Activated CD4-positive, alpha-beta T cell treated with anti-CD3 and anti-CD28 coated beads for 1 hour (primary cell): ENCODE measurements at places on chromosomes 1 and 21.

GRCh38 chr1:178389441-178389840, 107.3 kb downstream of the CLEC20A start:
- DNase-seq = no peak

- DNase-seq = no peak
Observed at GRCh38 chr1:18549906-18550305, 69.2 kb downstream of the KLHDC7A start.

- no peak for DNase-seq
Observed at GRCh38 chr1:15542388-15543250, 16.0 kb downstream of the DNAJC16 start.

DNA sequence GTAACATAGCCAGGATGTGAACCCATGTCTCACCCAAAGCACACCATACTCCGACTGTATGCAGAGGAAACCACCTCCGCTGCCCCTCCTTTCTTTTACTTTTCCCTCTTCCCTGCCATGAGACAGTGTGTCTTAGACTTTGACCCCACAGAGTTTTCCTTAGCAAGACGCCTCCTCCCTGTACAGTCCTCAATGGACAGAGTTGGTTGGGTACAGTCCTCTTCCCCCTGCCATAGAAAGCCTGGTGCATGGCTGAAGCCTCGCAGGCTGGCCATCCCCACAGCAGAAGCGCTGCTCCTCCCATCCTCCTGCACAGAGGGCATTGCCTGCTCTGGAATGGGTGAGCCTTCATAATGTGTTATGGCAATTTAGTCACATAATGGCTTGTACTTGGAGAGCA, 127.9 kb downstream of the PLPP3 start:
- DNase-seq = no peak

DNA sequence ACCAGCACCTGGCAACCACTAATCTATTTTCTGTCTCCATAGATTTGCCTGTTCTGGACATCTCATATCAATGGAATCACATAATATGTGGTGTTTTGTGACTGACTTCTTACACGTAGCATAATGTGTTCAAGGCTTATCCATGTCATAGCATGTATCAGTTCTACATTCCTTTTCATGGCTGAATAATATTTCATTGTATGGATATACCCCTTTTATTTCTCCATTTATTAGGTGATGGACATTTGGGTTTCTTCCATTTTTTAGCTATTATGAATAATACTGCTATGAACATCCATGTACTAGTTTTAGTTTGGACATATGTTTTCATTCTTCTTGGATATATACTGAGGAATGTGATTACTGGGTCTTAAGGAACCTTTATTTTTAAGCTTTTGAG, 78.0 kb upstream of the OLIG2 start:
- no peak for DNase-seq

DNA sequence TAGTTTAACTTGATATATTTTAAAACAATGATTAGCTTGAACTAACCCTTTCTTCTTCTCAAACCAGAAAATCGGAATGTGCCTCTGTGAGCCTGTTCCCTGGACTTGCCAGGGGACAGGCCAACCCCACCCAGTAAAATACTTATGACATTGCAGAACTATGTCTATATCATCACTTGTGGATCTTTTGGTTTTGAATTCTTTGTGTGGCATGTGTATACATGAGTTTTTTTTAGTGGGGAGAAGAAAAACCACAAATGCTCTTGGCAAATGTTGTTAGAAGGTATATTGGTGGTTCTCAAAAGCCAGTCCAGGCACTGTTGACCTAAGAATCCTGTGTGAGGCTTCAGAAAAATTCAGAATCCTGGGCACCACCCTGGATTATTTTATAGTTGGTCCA, 347.4 kb downstream of the SIPA1L2 start:
- DNase-seq = no peak

- DNase-seq = no peak
Observed at GRCh38 chr21:44377201-44377921, 23.9 kb downstream of the TRPM2 start.

GRCh38 chr1:226948480-226948879, 8.4 kb downstream of the COQ8A start:
- DNase-seq = no peak

GRCh38 chr1:217482356-217483102, 148.4 kb downstream of the GPATCH2 start:
- DNase-seq = no peak

DNA sequence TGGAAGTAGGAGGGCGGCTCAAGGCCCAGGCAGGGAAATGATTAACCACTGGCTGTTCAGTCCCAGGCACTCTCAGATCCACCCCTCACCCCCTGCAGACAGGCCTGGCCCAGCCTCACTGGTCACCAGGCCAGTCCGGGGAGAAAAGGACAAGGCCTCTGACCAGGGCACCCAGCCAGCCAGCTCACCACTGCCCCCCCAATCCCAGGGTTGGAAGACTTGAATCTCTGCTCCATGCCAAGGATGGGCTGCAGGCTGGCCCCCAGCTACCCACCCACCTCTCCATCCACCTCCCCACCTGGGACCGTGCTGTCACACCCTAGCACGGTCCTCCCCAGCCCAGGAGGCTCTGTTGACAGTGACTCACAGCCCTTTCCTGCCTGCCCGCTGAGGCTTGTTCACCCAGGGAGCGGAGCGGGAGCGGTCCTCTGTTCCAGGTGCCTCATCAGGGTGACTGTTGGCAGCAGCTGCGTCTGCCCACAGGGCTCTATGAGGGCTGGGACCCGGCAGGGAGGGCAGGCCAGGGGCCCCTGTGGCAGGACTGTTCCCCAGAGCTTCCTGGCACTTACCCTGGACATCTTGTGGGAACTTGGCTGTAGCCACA, 2.2 kb downstream of the LAD1 start:
- DNase-seq = no peak

- DNase-seq = no peak
Observed at GRCh38 chr21:44071359-44072104, 35.7 kb upstream of the PWP2 start.

- no peak for DNase-seq
Observed at GRCh38 chr1:107897438-107898345, 67.3 kb downstream of the VAV3 start.

GRCh38 chr1:245225322-245226202, 70.8 kb downstream of the KIF26B start:
- DNase-seq = no peak

DNA sequence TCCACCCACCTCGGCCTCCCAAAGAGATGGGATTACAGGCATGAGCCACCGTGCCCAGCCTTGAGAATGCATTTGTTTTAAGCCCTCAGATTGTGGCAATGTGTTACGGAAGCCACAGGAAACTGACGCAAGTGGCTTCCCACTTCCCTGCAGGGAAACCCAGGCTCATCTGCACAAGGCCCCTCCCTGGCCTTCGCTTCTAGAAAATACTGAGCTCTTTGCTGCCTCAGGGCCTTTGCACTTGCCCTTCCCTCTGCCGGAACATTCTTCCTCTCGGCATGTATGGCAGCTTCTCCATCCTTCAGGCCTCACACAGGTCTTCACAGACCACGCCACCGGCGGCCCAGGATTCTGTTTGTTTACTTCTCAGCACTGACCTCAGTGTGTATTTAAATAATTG, 137.0 kb upstream of the TMEM51 start:
- no peak for DNase-seq

DNA sequence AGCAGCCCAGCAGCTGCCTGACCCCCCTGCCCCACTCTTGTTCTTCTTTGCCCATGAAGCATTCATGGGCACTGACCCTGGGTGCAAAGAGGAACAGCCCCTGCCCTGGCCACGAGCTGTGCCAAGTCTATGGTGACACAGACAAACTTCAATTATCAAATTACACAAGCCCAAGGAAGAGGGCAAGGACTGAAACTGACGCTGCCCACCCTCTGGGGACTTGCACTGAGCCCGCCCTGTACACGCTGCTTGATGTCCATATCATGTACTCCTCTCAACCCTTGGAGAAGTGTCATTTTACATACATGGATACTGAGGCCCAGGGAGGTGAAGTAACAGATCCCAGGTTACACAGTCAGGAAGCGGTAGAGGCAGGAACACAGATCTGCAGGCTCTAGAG, 32.1 kb downstream of the NKAIN1 start:
- DNase-seq = no peak
